ENCODE measurements at places on chromosomes 1 and 21. TPM values are rescaled to one million over a fixed set of nuclear protein-coding genes. Genes with fewer than 3 reads are reported as not detected.

HEYL gene
- 1.3 TPM for total RNA-seq

DNA sequence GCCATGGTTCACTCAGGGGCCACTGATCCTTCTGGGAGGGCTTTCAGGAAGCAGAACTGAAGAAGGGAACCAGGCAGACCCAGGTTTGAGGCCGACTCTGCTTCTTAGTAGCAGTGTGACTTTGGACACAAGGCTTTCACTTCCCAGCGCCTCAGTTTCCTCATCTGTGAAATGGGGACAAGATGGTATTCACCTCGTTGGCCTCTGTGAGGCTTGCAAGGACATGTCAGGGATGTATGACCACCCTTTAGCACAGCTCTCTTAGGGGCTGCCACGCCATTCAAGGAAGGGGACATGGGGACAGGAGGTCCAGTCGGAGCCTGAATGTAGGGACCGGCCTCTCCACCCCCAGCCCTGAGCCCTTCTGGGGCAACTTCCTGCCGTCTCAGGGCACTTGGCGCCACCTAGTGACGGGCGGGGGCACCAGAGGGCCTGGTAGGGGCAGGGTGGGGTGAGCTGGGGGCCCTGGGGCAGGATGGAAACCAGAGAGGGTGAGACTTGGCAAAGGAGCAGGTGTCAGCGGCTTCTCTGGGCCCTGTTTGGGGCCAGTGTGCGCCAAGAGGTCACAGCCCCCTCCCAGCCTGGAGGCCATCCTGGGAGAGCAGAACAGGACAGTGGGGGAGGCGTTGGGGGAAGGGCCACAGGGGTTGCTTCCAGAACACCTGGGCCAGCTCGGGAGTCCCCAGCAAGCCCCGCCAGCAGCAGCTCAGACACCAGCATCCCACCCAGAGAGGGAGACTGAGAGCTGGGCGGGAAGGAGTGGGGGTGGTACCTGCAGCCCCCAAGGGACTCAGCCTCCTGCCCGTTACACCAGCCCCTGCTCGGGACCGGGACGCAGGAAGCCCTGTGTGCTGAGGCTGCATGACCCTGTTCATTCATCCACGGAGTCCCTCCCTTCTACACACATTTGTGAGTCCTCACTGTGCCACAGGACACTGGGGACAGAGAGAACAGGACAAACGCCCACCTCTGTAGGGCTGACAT is 102.5 kb upstream of the TARDBP start:
- DNase-seq: peak; percentile 65

TDRD5 gene
- total RNA-seq: not detected

TRIM17 gene
- total RNA-seq: 2.3 TPM

- no peak for DNase-seq
Measured at GRCh38 chr1:84736944-84737343, 46.7 kb upstream of the SSX2IP start.
